ENCODE measurements at places on chromosomes 4 and X. TPM values are rescaled to one million over a fixed set of nuclear protein-coding genes. Genes with fewer than 3 reads are reported as not detected.
A peak's percentile ranks its signal among the peaks of the same experiment; 100 is the strongest.

- no peak for DNase-seq
These were observed 17.0 kb downstream of the TSPAN5 start for GRCh38 chr4:98641376-98641775.

- DNase-seq = peak; percentile 48
These were observed 185.7 kb downstream of the UNC5C start for GRCh38 chr4:95362906-95363558.

- DNase-seq = no peak
These were observed 32.9 kb downstream of the NELFA start for GRCh38 chr4:1975880-1976279.

- DNase-seq = no peak
These were observed 150.4 kb upstream of the NOCT start for GRCh38 chr4:138864961-138865720.

GRCh38 chrX:120309873-120310705, 1.2 kb downstream of the TMEM255A start:
- peak; percentile 22 for DNase-seq

DNA sequence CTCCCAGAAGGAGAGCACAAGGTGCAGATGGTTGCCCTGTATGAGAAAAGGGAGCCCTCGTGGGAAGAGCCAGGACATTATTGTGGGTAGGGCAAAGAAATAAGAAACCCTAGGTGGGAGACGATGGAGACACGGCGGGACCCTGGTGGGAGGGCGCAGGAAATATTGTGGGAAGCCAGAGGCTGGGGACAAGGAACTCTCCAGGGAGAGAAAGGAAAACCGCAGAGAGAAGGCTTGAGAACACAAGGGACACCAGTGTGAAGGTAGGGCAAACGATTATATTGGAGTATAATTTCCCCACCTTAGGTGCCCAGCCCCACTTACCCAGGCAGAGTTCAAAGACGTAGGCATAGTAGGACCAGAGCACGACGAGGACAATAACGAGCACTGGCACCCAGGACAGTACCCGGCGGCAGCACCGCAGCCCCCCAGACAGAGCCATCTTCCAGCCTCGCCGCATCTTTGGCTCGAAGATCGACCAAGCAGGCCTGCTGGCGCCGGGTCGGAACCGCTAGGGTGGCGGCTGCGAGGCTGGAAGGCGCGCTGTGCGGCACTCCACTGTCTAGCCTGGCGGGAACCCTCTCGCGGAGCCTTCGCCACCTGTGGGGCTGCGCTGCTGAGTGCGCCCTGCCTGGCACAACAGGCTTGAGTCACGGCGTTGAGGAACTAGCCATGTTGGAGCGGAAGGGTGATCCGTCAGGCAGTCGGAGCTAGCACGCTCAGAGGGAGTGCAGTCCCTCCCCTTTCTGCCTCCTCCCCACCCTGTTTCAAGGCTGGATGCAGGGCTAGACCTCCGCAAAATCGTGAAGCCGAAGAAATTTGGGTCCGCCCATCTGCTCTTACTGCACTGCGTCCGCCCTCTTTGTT, at the start of gene ZDHHC15:
Gene ZDHHC15, minus strand, starts transcription at position 473 of the 867 bp plus-strand sequence. Its CDS starts 13 bp downstream, at position 460.
- DNase-seq = peak; percentile 64

GRCh38 chr4:140103676-140104075, 50.3 kb downstream of the MAML3 start:
- no peak for DNase-seq

- DNase-seq = no peak
These were observed 1006.0 kb upstream of the DIAPH2 start for GRCh38 chrX:95678679-95679078.

DNA sequence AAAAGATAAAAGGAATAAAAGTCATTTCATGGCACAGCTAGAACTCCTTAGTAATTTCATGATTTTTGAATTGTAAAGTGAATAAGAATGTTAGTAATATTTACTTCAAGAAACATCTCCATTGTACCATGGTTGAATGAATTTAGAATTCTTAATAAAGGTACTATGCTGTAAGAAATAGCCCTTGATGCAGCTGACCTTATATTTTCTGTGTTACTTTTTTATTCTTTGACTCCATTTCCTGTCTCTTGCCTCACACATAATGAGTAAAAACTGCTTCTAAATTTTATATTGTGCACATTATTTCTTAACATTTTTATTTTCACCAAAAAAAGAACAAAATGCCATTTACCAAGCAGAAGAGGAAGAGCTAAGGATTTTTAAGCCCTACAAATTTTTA, 81.9 kb upstream of the PDHA2 start:
- no peak for DNase-seq

DNA sequence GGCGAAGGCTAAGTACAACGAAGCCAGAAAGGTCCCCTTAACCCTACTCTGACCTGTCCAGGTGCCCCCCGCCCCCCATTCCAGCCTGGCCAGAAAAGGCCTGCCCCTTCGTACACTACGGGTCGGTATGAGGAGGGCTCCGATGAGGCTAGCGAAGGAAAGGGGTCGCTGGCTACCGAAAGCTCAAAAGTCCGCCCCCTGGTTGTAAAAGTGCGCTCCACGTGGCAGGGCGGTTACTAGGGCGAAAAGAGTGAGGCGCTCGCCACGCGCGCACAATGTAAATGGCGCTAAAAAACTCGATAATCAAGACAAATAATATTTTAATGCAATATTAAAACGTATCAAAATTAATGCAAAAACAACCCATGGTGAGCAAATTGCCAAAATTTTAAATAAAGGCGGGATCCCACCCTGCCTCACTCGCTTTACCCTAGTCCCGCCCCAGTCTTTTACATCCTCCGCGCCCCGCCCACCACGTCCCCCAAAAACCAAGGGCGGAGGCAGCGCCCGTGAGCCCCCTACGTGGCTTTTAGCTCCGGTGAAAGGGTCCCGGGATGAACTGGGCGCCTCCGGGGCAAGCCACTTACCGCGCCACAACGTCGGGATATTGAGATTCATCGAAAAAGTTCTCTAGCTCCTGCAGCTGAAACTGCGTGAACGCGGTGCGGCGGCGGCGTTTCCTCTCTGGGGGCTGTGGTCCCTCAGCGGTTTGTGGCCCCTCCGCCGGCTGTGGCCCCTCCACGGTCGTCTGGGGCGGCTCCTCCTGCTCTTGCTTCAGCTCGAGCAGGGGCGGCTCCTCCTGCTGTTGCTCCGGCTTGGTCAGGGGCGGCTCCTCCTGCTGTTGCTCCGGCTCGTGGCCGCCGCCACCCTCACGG, 929 bp downstream of the ESX1 start:
- peak; percentile 34 for DNase-seq

DNA sequence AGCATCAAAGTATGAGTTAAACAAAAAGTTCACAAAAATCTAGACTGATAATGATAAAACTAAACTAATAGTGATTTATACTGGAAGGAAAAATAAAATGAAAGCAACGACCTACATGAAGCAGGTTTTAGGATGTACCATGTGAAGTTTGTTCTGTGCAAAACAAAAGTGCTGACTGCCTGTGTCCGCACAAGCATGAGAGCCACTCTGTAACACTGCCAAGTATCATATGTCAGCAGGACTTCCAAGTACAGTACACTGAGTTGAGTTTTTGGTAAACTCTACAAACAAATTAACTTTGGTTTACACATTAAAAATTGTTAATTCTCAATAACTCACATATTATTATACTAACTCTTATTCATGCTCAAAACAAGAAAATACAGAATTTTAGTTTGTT, 459.0 kb downstream of the PDGFC start:
- no peak for DNase-seq

DNA sequence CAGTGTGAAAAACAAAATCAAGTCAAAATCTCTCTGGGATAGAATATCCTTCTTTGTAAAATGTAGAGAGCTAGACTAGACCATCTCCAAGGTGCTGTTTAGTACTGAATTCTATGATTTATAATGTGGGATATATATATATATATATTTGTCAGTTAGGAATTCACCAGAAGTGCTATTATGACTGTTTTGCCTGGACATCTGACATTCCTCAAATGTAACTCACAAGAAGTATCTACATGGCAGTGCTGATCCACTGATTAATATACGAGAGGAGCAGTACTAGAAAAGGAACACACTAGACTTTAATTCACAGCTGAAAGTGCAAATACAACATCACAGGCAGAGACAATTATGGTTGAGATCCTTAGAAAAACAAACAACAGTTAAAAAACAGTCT, 208.9 kb downstream of the GBA3 start:
- DNase-seq = no peak

- peak; percentile 27 for DNase-seq
These were observed 127.1 kb downstream of the FBXO8 start for GRCh38 chr4:174156239-174156826.

DNA sequence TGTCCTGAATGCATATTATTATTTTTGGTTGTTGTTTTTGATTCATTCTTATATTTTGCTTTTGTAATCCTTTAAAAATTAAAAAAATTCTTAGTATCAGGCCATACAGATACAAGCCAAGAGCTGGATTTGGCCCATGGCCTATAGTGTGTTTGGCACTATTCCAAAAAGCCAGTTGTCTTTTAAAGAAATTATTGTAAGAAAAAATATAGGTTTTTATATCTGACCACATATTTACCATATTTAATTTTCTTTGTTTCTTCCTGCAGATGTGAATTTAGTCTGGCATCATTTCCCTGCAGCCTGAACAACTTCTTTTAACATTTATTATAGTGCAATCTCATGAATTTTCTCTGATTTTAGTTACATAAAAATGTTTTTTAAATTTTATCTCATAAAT, 652.8 kb upstream of the NR3C2 start:
- DNase-seq = no peak

Gene KCND1
- 0.99 TPM for polyA plus RNA-seq

Gene ATP2B3
- 0.18 TPM for polyA plus RNA-seq

DNA sequence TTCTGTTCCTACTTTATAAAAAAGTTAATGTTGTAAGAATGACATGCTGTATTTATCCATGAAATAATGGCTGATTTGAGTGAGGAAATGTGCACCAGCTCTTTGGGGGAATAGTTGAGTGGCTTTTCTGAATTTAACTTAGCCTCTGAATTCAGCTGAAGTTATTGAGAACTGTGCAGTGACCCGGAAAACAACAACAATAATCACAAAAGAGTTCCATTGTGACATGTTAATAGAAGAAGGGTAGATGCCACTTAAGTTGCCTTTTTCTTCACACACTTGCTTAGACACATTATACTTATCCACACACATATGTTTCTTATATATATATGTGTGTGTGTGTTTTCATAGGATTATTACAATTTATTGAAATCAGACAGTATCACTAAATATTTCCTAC, 301.2 kb downstream of the BMPR1B start:
- DNase-seq = no peak

Gene DMRTC1
- not detected for polyA plus RNA-seq

DNA sequence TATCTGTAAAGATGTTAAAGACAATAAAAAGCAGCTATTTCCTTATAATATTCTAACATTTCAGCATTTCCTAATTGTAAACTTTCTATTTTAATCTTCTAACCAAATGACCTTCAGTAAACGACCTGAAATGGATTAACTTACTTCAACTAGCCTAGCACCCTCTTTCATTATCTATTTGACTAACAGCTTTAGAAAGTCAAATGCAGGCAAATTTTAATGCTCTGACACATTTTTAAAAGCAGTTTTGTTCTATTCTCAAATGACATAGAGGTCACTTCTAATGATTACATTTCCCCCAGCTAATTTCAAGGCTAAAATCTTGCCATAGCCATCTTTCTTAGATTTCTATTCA, 41.9 kb downstream of the SLC7A11 start:
- no peak for DNase-seq

GRCh38 chr4:145101091-145101490, 3.0 kb downstream of the ABCE1 start:
- no peak for DNase-seq

DNA sequence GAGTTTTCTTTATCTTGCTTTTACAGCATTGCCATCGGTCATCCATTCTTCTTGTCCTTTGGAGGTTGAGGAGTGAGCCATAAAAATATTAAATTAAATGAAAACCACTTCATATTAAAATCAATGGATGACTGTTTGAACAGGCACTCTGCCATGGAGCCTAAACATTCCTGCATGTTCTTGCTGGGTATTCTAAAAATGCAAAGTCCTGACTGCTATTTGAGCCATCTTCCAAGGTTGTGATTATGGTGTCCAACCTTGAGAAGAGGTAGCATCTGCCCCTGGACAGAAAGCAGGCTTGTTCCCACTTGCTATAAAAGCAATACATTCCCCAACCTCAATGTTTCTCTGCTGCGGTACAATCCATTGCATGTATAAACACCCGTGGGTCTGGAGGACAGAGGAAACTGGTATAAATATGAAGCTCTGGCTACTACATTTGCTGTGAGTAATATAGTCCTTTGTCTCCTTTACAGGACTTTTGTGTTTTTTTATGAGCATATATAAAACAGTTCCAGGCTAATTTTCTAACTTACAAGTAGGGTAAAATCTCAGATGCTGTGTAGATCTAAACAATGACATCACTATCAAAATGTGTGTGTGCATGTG, 70.9 kb upstream of the FAT4 start:
- DNase-seq = no peak

DNA sequence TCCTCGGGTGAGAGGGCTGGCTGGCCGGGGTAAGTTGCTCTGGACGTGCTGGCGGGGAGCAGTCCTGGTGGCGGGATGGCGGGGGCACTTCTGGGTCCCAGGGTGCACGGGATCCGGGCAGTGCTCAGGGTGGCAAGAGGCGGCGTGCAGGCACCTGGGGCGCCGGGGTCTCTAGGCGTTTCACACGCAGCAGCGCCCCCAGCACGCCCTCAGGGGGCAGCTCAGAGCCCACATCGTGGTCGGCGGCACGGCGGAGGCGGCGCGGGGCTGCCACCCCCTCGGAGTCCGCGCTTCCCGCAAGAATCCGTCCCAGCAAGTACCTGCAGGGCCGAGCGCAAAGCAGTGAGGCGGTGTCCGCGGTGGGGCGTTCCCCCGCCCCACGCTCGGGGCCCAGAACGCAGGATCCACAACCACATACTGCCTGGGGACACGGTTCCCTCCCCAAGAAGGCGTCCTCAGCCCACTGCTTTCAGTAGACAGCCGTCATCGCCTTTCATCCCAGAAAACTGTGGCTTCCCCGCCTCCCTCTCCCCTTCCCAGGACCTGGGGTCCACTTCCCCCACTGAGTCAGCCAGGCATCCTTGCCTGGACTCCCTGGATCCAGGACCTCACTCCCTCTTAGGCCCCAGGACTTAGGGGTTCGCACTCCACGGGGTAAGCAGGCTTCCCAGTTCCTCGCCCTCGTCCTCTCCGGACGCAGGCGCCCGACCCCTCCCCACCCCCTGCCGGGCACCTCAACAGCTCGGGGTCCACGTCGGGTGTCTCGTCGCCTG, 4.1 kb downstream of the PCSK1N start:
- peak; percentile 12 for DNase-seq

All from SK-N-SH (cell line).